Gastrocnemius medialis (tissue), 4 donors: ENCODE measurements at places on chromosomes 4 and X. TPM values are rescaled to one million over a fixed set of nuclear protein-coding genes. Genes with fewer than 3 reads are reported as not detected.

DNA sequence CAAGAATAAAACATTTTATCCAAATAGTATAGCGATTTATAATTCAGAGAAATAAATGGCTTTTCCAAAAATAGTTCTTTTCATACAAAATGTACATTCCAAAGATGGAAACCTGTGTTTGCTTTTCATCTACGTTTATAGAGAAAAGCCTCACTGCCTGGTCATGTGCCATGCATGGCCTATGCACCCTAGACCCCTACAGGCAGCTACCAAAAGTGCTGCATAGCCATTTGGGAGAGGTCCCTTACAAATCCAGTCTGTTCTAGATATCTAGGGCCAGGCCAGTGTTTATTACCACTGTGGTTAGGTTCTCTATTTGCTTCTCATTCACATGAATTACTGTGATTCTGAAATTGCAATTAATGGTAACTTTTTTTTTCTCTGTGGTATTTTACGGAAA, 17.2 kb downstream of the HMGB2 start:
- H3K4me1 ChIP-seq, result peaks cover 10% of the 10 kb centered on the region
- H3K4me3 ChIP-seq, result no peak overlapping the region
- H3K36me3 ChIP-seq, result no peaks in the 10 kb centered on the region
- no peak for DNase-seq

Gene MID1
- total RNA-seq, result 1.7 TPM

Gene HERC3
- total RNA-seq, result 16.2 TPM

Gene CT45A2
- not detected for total RNA-seq

DNA sequence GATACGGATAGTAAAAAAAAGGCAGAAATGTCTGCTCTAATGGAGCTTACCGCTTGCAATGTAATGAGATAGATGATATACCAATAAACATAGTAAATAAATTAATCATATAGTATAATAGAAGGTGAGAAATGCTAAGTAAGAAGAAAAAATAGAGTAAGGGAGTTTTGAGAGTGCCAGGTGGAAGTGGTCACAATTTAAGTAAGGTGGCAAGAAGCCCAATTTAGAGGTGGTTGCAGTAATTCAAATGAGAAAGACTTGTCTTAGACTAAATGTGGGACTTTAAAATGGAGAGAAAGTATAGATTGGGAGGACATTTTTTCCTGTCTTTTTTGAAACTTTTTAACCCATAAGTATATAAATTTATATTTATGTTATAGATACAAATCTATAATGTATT, 26.0 kb downstream of the TBC1D19 start:
- H3K27ac ChIP-seq, result no peak overlapping the region
- no peak overlapping the region for H3K4me3 ChIP-seq
- H3K4me1 ChIP-seq, result no peaks in the 10 kb centered on the region
- no peaks in the 10 kb centered on the region for H3K27me3 ChIP-seq
- H3K36me3 ChIP-seq, result no peaks in the 10 kb centered on the region

- H3K4me1 ChIP-seq, result peaks cover 19% of the 10 kb centered on the region
- H3K27me3 ChIP-seq, result no peaks in the 10 kb centered on the region
- H3K27ac ChIP-seq, result no peak overlapping the region
Observed at GRCh38 chrX:136034668-136035067, 49.4 kb downstream of the SLC9A6 start.

Gene ZCCHC12
- not detected for total RNA-seq

Gene F11
- total RNA-seq, result not detected

GRCh38 chrX:30253257-30253656, 6.3 kb downstream of the MAGEB1 start:
- H3K4me3 ChIP-seq, result no peak overlapping the region
- no peaks in the 10 kb centered on the region for H3K27me3 ChIP-seq
- no peak for DNase-seq
- H3K27ac ChIP-seq, result no peak overlapping the region

Gene TRIM75
- not detected for total RNA-seq

DNA sequence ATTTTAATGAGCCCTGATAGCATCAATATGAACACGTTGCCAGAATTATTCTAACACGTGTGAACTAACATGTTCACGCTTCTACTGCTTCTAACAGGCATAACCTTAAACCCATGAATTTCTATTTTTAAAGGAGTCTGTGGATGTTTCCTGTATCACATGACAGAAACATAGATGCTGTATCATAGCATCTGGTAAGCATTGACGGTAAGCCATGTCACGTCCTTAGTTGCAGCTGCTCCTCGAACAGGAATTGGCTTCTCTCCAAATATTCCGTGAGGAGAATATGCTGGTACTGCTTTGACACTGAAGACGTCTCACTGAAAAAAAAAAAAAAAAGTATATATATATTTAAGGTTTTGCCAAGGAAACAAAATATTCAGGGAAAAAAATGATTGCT, 105.1 kb upstream of the MXRA5 start:
- H3K4me3 ChIP-seq, result no peak overlapping the region
- H3K36me3 ChIP-seq, result no peaks in the 10 kb centered on the region
- no peaks in the 10 kb centered on the region for H3K27me3 ChIP-seq
- no peak overlapping the region for H3K27ac ChIP-seq

- peak overlapping the region; percentile 99 for H3K27ac ChIP-seq
- no peaks in the 10 kb centered on the region for H3K27me3 ChIP-seq
- DNase-seq, result no peak
- H3K4me3 ChIP-seq, result peak overlapping the region; percentile 86
- H3K36me3 ChIP-seq, result peaks cover 28% of the 10 kb centered on the region
Observed at GRCh38 chr4:86934147-86934770, 552 bp upstream of the AFF1 start.

DNA sequence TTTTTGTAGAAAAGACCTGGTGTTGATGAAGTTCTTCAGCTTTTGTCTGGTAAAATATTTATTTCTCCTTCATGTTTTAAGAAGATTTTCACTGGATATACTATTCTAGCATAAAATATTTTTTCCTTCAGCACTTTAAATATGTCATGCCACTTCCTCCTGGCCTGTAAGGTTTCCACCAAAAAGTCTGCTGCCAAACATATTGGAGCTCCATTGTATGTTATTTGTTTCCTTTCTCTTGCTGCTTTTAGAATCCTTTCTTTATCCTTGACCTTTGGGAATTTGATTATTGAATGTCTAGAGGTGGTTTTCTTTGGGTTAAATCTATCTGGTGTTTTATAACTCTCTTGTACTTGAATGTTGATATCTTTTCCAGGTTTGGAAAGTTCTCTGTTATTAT, 35.6 kb upstream of the NMU start:
- DNase-seq, result no peak
- H3K36me3 ChIP-seq, result no peaks in the 10 kb centered on the region
- H3K27ac ChIP-seq, result no peak overlapping the region
- H3K27me3 ChIP-seq, result no peaks in the 10 kb centered on the region
- no peak overlapping the region for H3K4me3 ChIP-seq

- no peak overlapping the region for H3K27ac ChIP-seq
- H3K4me1 ChIP-seq, result no peaks in the 10 kb centered on the region
- DNase-seq, result no peak
- no peaks in the 10 kb centered on the region for H3K36me3 ChIP-seq
Observed at GRCh38 chr4:160969925-160970324, 1193.9 kb downstream of the FSTL5 start.

GRCh38 chr4:151753056-151753455, 7.8 kb downstream of the GATB start:
- peaks cover 36% of the 10 kb centered on the region for H3K36me3 ChIP-seq
- H3K27me3 ChIP-seq, result no peaks in the 10 kb centered on the region
- no peak for DNase-seq
- H3K4me3 ChIP-seq, result no peak overlapping the region
- peaks cover 5% of the 10 kb centered on the region for H3K4me1 ChIP-seq

Gene NIPAL1
- total RNA-seq, result 0.07 TPM

Gene ZNF711
- 0.64 TPM for total RNA-seq

DNA sequence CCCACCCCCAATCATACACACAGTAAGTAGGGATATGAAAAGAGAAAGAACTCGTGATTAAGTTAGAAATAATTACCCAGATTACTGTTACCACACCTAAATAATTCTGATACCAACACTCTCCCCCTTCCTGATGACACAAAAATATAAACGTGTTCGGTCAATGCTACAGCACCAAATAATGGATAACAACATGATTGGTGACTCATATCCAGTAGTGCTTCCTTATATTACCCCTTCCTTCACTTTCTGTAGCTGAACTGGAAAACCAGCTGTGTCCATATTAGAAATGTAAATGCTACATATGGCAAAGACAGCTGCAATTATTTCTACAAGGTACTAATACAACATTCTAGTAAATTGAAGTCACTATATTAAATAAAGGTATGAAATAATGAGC, 20.8 kb downstream of the EIF4E start:
- no peaks in the 10 kb centered on the region for H3K36me3 ChIP-seq
- no peaks in the 10 kb centered on the region for H3K27me3 ChIP-seq
- H3K27ac ChIP-seq, result no peak overlapping the region
- peaks cover 50% of the 10 kb centered on the region for H3K4me1 ChIP-seq
- no peak for DNase-seq
- no peak overlapping the region for H3K4me3 ChIP-seq

DNA sequence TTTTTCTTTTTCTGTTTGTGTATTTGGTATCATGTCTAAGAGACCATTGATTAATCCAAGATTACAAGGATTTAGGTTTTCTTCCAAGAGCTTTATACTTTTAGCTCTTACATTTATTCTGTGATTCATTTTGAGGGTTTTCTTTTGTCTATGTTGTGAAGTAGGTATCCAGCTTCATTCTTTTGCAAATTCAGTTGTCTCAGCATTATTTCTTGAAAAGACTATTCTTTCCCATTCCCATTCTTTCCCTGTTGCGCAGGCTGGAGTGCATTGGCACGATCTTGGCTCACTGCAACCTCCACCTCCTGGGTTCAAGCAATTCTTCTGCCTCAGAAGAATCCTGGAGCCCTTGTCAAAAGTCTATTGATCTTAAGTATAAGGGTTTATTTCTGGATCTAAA, 164.9 kb downstream of the NAA11 start:
- no peaks in the 10 kb centered on the region for H3K36me3 ChIP-seq
- DNase-seq, result no peak
- H3K4me1 ChIP-seq, result no peaks in the 10 kb centered on the region
- H3K27ac ChIP-seq, result no peak overlapping the region
- no peak overlapping the region for H3K4me3 ChIP-seq

DNA sequence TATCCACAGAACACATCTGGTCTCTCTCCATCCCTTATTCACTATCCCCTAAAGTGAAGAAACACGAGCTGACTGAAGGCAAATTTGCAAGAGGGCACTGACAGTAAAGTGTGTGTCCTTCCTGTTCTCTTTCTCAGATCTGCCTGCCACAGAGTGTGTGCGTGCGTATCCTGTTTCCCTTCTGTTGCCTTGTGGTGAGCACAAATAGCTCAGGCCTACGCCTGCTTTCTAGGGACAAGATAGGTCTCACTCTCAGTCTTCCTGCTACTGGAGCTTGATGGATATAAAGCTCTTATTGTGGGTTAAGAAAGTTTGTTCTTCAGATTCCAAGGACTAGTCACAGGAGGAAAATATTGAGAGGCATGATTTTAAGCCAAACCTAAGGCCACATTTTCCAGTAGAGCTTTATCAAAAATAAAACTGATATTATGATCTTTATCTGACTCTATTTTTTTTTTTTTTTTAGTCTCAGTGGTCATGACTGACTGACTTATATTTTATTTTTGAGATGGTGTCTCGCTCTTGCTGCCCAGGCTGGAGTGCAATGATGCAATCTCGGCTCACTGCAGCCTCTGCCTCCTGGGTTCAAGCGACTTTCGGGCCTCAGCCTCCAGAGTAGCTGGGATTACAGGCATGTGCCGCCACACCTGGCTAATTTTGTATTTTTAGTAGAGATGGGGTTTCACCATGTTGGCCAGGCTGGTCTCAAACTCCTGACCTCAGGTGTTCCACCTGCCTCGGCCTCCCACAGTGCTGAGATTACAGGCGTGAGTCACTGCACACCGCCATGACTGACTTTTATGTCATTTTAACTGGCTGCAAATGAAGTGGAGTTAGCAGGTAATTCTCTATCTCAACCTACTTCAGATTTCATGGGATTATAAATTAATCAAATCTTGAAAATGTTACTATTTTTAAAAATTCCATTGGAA, 140.3 kb upstream of the SH3RF1 start:
- H3K27me3 ChIP-seq, result no peaks in the 10 kb centered on the region
- H3K4me3 ChIP-seq, result no peak overlapping the region
- H3K36me3 ChIP-seq, result no peaks in the 10 kb centered on the region
- H3K27ac ChIP-seq, result no peak overlapping the region
- H3K4me1 ChIP-seq, result no peaks in the 10 kb centered on the region

GRCh38 chr4:60209588-60209987, 990.5 kb upstream of the ADGRL3 start:
- DNase-seq, result no peak
- H3K36me3 ChIP-seq, result no peaks in the 10 kb centered on the region
- no peak overlapping the region for H3K27ac ChIP-seq
- no peaks in the 10 kb centered on the region for H3K4me1 ChIP-seq
- no peaks in the 10 kb centered on the region for H3K27me3 ChIP-seq

Gene FAM156A
- 4.4 TPM for total RNA-seq

- H3K4me3 ChIP-seq, result no peak overlapping the region
- DNase-seq, result no peak
- no peaks in the 10 kb centered on the region for H3K36me3 ChIP-seq
- H3K27ac ChIP-seq, result no peak overlapping the region
Observed at GRCh38 chr4:38510201-38510600, 153.8 kb upstream of the KLF3 start.

DNA sequence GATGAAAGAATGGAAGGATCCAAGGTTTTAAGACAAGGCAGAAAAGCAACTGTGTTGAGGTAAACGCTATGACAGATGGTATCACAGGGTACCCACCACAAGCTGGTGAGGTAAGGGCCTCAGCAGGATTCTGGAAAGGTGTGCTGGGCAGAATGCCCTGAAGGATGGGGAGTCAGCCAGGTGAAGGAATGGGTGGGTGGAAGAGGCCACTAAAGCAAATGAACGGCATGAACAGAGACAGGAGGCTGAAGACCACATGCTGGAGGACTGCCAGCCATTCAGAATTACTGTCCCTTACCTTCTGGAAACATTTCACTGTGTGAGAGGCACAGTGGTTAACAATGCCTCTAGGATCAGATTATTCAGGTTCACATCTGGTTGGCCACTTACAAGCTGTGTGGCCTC, 23.6 kb downstream of the GPRIN3 start:
- no peaks in the 10 kb centered on the region for H3K27me3 ChIP-seq
- H3K27ac ChIP-seq, result no peak overlapping the region
- no peaks in the 10 kb centered on the region for H3K4me1 ChIP-seq
- H3K36me3 ChIP-seq, result no peaks in the 10 kb centered on the region

- H3K27me3 ChIP-seq, result no peaks in the 10 kb centered on the region
- H3K27ac ChIP-seq, result peak overlapping the region; percentile 89
- peaks cover 30% of the 10 kb centered on the region for H3K4me1 ChIP-seq
- DNase-seq, result peak; percentile 39
- peak overlapping the region; percentile 65 for H3K4me3 ChIP-seq
- H3K36me3 ChIP-seq, result no peaks in the 10 kb centered on the region
Observed at GRCh38 chrX:373641-374471, 12.9 kb downstream of the PPP2R3B start.

- DNase-seq, result no peak
- H3K4me1 ChIP-seq, result no peaks in the 10 kb centered on the region
- no peaks in the 10 kb centered on the region for H3K36me3 ChIP-seq
- no peak overlapping the region for H3K4me3 ChIP-seq
Observed at GRCh38 chrX:44775726-44776125, 68.1 kb upstream of the DUSP21 start.
